Natural killer cell treated with Interleukin-12 subunit alpha and Interleukin-12 subunit beta and Interleukin-15 and Interleukin-18, amount 100 ng/mL, for 72 hours (primary cell): ENCODE measurements at places on chromosomes 7 and 10. TPM values are rescaled to one million over a fixed set of nuclear protein-coding genes. Genes with fewer than 3 reads are reported as not detected.

The HOXA10 gene
- 1.3 TPM for total RNA-seq

The DUSP5 gene
- 311 TPM for total RNA-seq

The OR9A2 gene
- total RNA-seq, result not detected

The BMS1 gene
- 24.1 TPM for total RNA-seq

The RBM33 gene
- 128 TPM for total RNA-seq

The EPDR1 gene
- 3.3 TPM for total RNA-seq

- no peak overlapping the region for H3K27ac ChIP-seq
- no peak for DNase-seq
- no peaks in the 10 kb centered on the region for H3K27me3 ChIP-seq
- no peak overlapping the region for H3K4me3 ChIP-seq
- peaks cover 9% of the 10 kb centered on the region for H3K4me1 ChIP-seq
Measured at GRCh38 chr7:150400008-150400787, 21.1 kb downstream of the ZNF775 start.

GRCh38 chr7:10888861-10889260, 84.8 kb upstream of the PHF14 start:
- no peaks in the 10 kb centered on the region for H3K27me3 ChIP-seq
- no peak for DNase-seq
- H3K27ac ChIP-seq, result no peak overlapping the region
- H3K4me1 ChIP-seq, result peaks cover 13% of the 10 kb centered on the region
- peak overlapping the region; percentile 76 for H3K4me3 ChIP-seq

GRCh38 chr10:124007102-124007772, 86.2 kb downstream of the CHST15 start:
- H3K27ac ChIP-seq, result no peak overlapping the region
- no peaks in the 10 kb centered on the region for H3K27me3 ChIP-seq
- peak; percentile 22 for DNase-seq
- H3K36me3 ChIP-seq, result no peaks in the 10 kb centered on the region
- no peak overlapping the region for H3K4me3 ChIP-seq
- no peaks in the 10 kb centered on the region for H3K4me1 ChIP-seq

GRCh38 chr7:86950360-86950759, 109.1 kb downstream of the ELAPOR2 start:
- no peak for DNase-seq
- H3K27ac ChIP-seq, result no peak overlapping the region
- no peaks in the 10 kb centered on the region for H3K36me3 ChIP-seq
- no peaks in the 10 kb centered on the region for H3K27me3 ChIP-seq
- H3K4me1 ChIP-seq, result no peaks in the 10 kb centered on the region
- H3K4me3 ChIP-seq, result no peak overlapping the region

- H3K27ac ChIP-seq, result no peak overlapping the region
- no peak for DNase-seq
- H3K4me3 ChIP-seq, result no peak overlapping the region
- H3K27me3 ChIP-seq, result no peaks in the 10 kb centered on the region
- no peaks in the 10 kb centered on the region for H3K4me1 ChIP-seq
Measured at GRCh38 chr10:71585564-71586290, 133.9 kb downstream of the C10orf105 start.

GRCh38 chr10:68196701-68197100, 35.2 kb downstream of the ATOH7 start:
- no peaks in the 10 kb centered on the region for H3K4me1 ChIP-seq
- peaks cover 50% of the 10 kb centered on the region for H3K27me3 ChIP-seq

DNA sequence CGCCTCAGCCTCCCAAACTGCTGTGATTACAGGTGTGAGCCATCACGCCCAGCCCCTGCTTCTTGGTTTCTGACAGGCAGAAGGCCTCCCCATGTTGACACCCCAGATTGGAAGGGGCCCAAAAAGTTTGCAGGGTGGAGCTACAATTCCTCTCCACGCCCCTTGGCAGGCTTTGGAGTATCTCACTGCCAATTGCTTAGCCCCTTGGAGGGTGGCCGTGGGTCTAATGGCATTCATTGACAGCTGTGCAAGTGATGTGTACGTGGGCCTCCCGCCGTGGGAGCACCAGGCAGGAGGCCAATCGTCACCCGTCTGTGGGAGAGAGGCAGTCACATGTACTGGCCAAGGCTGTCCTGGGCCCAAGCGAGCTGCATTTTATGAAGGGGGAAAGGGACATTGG, 73.7 kb upstream of the PPIF start:
- no peaks in the 10 kb centered on the region for H3K27me3 ChIP-seq
- H3K4me1 ChIP-seq, result peaks cover 36% of the 10 kb centered on the region
- H3K36me3 ChIP-seq, result no peaks in the 10 kb centered on the region
- no peak overlapping the region for H3K4me3 ChIP-seq
- DNase-seq, result no peak

DNA sequence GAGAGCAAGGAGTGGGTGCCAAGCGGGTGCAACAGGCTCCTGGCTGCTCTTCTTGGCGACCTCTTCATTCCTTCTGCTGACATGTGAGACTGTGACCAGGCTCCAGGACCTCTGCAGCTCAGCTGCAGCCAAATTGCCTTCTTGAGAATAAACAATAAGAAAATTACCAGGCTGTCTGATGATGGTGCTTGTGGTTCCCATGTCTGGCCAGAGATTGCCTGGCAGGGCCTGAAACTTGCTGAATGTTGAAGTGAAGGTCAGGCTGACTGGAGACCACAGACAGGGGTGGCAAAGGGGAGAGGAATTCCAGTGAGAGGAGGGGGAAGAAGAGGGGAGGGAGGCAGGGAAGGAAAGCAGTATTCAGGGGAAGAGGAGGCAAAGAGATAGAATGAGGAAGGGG, 497.4 kb upstream of the PODXL start:
- H3K36me3 ChIP-seq, result no peaks in the 10 kb centered on the region
- H3K27ac ChIP-seq, result no peak overlapping the region
- no peak overlapping the region for H3K4me3 ChIP-seq
- H3K4me1 ChIP-seq, result no peaks in the 10 kb centered on the region
- H3K27me3 ChIP-seq, result peaks cover 31% of the 10 kb centered on the region

DNA sequence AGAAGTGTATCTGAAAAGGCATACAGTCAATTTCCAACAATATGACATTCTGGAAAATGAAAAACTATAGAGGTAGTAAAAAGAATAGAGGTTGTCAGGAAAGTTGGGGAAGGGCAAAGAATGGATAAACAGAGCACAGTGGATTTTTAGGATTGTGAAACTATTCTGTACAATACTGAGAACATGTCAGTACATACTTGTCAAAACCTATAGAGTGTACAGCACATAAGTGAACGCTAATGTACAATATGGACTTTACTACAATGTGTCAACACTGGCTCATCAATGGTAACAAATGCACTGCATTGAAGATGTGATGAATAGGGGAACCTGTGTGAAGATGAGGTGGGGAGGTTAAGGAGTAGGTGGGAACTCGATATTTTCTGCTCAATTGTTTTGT, 483.0 kb upstream of the PFKP start:
- no peaks in the 10 kb centered on the region for H3K4me1 ChIP-seq
- no peaks in the 10 kb centered on the region for H3K27me3 ChIP-seq
- H3K36me3 ChIP-seq, result no peaks in the 10 kb centered on the region
- H3K4me3 ChIP-seq, result no peak overlapping the region

DNA sequence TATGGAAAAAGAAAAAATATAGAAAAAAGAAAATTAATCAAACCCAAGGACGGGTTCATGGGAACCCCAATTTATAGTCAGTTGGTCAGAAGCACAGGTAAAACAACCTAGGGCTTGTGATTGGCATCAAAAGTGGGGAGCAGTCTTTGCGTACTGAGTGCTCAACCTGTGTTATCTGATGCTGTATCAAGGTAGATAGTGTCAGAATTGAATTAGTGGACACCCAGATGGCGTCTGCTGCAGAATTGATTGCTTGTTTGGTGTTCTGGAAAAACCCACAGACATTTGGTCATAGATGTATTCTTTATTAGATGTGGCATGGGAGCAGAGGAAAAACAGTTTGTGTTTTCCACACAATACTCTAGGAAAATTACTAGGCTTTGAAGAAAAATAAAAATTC, 39.6 kb downstream of the NEUROG3 start:
- H3K4me3 ChIP-seq, result no peak overlapping the region
- no peaks in the 10 kb centered on the region for H3K4me1 ChIP-seq
- DNase-seq, result no peak
- peaks cover 30% of the 10 kb centered on the region for H3K27me3 ChIP-seq

GRCh38 chr7:45585628-45586027, 11.5 kb downstream of the ADCY1 start:
- H3K36me3 ChIP-seq, result no peaks in the 10 kb centered on the region
- DNase-seq, result no peak
- H3K27me3 ChIP-seq, result no peaks in the 10 kb centered on the region
- H3K4me1 ChIP-seq, result no peaks in the 10 kb centered on the region
- no peak overlapping the region for H3K27ac ChIP-seq

DNA sequence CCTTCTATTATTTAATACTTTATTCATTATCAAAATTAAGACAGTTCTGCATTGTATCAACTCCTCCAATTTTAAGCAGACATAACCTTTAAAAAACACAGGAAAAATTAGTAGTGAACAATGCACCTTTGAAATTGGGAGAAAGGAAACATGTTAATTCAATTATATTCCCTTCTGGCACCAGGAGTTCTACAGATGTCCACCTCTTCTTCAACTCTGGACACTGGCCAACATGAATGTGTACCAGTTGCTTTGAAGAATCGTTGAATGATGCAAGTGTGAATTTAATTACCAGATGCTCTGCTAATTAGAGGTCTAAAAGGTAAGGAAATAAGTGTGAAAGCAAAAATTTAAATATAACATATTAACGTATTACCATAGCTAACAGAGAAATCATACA, 206.7 kb upstream of the IGFBP3 start:
- no peaks in the 10 kb centered on the region for H3K27me3 ChIP-seq
- H3K4me3 ChIP-seq, result no peak overlapping the region
- no peaks in the 10 kb centered on the region for H3K36me3 ChIP-seq
- no peak for DNase-seq
- H3K27ac ChIP-seq, result no peak overlapping the region

DNA sequence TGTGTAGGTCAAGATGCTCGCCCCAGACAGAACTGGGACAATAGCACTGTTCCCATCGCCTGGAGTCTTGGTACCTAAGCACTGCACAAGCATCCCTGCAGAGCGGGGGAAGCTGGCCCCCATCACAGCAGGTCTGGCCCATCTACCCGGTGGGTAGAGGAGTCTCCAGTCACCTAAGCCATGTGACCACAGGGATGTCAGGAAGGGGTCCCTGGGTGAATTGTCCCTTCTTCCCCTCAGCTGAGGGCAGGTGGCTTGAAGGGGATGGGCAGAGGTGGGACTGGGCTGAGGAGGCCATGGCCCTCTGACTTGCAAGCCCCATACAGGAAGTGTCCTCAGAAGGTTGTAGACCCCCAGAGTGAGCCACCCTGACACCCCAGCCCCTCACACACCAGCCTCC, 39.7 kb downstream of the FRMPD2 start:
- no peak for DNase-seq
- peaks cover 5% of the 10 kb centered on the region for H3K27me3 ChIP-seq
- no peak overlapping the region for H3K4me3 ChIP-seq
- no peaks in the 10 kb centered on the region for H3K4me1 ChIP-seq
- H3K36me3 ChIP-seq, result no peaks in the 10 kb centered on the region
